D721Med (cell line): ENCODE measurements at places on chromosomes 5 and 9.

DNA sequence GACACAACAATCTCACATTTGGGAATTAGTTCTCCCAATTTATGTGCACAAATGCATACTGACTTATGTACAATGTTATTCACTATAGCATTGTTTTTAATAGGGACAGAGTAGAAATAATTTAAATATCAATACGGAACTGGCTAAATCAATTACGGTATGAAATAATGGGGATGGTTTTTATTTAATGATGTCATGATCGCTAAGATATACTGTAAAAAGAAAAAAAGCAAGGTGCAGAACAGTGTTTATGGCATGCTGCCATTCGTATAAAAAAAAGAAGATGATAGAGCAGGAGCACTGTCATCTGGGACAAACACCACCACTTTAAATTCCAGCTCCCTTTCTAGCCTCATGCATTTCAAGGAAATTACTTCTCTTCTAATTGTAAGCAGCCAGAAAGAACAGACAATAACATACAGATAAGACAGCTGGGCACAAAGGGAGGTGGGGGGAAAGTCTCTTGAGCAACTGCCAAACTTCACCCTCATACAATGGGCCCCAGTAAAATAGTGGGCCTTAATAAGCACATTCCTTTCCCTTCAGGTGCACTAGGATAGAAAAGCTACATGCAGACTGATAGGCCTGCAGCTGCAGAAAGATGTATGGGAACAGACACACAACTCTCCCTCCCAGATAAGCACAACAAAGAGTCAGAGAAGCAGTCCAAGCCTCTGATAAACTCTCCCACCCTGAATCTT, 8.4 kb downstream of the SREK1IP1 start:
- DNase-seq, result no peak

- no peak for DNase-seq
Observed at GRCh38 chr9:128575469-128575868, 23.1 kb downstream of the SPTAN1 start.

DNA sequence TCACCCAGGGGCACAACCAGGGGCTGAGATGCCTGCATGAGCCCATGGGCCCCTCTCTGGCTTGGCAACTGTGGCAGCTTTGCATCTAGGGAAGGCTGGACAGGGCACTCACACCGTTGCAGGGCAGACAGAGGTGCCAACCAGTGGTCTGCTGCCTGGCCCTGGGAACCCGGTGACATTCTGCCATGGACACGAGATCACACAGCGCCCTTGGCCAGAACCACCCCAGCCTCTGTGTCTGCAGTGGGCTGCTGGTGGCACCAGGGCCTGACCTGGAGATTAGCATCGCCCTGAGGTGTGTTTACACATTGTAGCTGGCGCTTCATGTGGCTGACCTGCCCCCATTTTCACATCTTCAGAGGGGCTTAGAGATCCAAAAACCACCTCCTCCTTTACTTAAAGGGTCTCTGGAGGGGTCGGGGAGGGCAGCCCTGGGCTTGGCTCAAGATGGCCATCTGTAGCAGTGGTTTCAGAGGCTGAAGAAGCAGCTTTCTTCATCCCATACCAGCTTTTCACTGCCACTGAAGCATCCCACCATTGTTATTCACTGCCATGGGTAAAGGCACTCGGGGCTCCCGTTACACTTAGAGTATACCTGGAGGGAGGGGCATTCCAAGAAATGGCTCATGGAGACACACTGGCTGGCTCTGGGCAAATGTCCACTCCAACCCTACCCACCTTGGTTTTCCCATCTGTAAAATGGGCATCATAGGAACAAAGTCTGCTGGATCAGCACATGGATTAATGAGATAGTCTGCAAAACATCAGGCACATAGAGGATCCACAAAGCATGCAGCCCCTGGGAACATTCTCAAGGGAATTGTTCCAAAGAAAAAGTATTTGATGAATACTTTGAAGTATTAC, 11.4 kb downstream of the DCANP1 start:
- no peak for DNase-seq

DNA sequence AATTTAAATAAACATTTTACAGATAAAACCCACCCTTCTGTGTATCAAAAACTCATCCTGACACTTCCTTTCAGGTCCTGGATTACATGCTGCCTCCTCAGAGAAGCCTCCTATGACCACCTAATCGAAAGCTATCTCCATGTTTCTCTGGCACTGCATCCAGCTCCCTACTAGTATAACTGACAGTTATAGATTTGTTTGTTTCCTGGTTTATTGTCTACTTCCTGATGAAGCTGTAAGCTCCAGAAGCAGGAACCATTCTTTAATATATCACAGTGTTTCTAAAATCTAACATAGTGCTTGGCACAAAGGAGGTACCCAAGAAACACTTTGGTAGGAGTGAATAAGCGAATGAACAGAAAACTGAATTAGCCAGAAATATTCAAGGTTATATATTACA, 270.4 kb downstream of the EFNA5 start:
- no peak for DNase-seq

DNA sequence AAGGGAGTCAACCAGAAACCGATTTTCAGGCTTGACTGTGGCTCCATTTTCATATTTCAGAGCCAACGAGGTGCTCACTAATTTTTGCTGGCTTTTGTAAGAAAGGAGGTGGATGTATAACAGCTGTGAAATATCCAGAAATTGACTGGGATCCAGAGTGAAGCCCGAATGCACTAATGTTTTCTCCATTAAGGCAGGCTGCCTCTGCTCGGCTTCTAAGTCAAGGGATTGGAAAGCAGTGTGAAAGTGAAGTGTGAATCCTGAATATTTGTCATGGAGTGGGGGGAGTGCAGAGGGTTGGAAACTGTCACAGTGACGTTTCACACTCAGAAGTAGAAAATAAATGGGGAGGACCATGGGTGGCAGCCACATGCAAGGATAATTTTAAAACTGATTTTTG, 237.4 kb downstream of the GOLPH3 start:
- DNase-seq, result no peak

GRCh38 chr9:89323390-89323789, 5.1 kb downstream of the SECISBP2 start:
- no peak for DNase-seq

DNA sequence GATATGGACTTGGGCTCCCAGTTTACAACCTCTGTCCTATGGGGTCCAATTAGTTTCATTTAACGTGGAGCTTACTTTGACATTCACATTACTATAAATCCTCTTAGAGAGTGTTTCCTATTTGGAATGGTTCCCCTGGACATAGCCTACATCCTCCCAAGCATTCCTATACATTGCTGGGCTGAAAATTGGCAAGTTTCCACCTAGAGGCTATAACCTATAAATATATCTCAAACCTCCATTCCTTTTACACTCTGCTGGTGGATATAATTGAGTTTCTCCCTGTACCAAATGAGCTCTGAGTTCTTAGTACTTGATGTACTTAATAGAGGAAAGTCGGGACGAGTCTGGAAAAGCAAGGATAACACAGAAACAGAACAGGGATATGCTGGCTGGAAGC, 172.8 kb downstream of the ASTN2 start:
- DNase-seq, result no peak

- DNase-seq, result peak; percentile 15
Observed at GRCh38 chr9:3181049-3181953, 337.4 kb upstream of the PUM3 start.

GRCh38 chr5:106985174-106985573, 685.6 kb downstream of the EFNA5 start:
- no peak for DNase-seq

GRCh38 chr5:180133551-180133950, 62.0 kb upstream of the RNF130 start:
- DNase-seq, result no peak

DNA sequence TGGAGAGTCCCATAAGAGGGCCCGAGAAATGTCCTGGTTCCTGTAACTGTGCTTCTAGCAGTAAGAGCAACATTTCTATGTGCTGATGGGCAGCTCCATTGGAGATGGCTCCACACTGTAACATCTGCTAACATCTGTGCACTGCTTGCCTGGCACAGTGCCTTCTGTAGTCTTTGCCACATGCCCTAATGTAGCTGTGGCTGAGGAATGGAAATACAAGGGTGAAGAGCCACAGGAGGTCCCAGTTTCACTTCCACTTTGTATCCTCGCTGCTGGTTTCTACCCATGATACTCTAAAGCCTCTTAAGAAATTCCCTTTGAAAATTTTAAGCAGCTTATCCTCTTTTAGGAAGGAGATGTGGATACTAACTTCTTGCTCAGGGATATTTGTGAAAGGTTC, 97.4 kb downstream of the HOMER1 start:
- DNase-seq, result no peak
